ENCODE measurements at places on chromosomes 6 and 20.

DNA sequence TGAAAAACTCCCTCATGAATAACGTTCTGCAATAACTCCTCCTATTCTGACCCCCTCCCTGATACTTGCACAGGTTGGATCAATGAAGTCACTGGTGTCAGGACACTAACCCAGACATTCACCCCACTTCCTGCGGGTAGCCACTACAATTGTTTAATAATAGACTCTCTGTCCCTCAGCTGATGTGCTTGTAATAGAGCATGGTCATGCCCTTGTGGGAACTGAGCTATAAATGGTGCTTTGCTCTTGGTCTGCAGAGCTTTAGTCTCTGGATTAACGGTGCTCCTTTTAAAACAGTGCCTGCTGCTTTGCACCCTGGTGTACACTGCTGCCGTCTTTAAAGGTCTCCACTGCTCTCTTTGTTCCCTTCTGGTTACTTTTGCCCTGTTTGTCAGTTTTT lies 127.3 kb downstream of the BACH2 start:
- no peak for DNase-seq

GRCh38 chr20:25058847-25059810 lies 1.2 kb upstream of the ACSS1 start:
- peak; percentile 23 for DNase-seq

GRCh38 chr6:138245751-138246150 lies 27.5 kb upstream of the PBOV1 start:
- DNase-seq = no peak

- DNase-seq = no peak
These were observed 37.5 kb downstream of the ELMO2 start for GRCh38 chr20:46368902-46369268.

DNA sequence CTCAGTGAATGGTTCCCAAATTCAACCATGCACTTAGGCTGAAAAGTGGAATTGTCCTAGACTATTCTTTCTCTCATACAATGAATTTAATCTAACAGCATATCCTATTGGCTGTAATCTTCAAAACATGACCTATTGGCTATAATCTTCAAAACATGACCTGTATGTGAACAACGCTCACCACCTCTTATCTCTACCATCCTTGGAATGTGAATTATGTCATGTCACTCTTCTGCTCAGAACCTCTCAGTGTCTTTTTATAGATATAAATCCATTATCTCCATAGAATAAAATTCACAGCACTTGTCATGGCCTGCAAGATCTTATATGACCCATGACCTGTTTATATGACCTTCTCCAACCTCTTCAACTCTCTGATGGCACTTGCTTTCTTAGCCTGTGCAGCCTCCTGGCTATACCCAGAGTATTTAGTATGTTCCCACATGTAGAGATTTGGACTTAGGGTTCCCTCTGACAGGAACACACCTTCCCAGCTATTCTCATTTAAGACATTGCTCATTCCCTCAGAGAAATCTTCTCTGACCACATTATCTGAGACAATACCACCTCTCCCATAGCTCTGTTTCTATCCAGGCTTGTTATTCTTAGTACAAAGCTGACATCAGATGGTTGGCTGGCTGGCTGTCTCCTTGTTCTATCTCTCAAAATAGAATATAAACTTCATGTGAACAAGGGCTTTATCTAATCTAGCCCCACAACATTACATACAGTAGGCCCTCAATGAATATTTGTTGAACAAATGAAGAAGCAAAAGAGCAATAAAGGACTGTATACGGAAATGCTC lies 275.0 kb upstream of the PREP start:
- DNase-seq = no peak

DNA sequence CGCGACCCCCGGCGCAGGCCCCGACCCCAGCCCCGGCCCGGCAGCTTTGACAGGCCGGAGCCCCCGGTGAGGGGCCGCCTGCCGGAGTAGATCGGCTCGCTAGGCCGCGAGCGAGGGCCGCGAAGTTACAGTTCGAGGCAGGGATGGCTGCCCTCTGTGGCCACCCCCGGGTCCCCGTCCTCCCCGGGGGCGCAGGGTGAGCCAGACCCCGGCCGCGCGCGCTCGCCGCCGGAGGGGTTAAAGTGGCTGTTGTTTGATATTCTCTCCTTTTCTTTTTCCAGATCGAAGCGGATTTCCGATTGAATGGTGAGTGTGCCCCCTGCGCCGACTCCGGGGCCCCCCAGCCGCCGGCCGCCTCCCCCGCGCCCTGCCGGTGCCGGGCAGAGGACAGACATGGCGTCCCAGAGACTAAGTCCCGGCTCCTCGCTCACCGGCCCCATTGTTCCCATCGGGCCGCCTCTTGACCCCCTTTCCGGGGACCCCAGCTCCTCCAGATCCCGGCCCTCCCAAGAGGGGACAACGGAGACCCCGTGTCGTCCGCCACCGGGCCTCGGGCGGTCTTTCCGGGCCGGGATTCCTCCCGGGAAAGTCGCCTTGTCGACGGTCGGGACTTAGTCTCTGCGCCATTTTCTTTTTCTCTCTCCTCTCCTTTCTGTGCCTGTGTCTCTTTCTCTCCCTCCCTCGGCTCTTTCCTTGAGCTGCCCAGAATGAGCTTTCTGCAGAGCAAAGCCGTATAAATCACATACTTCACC lies 704 bp downstream of the TOP1 start:
- peak; percentile 39 for DNase-seq

DNA sequence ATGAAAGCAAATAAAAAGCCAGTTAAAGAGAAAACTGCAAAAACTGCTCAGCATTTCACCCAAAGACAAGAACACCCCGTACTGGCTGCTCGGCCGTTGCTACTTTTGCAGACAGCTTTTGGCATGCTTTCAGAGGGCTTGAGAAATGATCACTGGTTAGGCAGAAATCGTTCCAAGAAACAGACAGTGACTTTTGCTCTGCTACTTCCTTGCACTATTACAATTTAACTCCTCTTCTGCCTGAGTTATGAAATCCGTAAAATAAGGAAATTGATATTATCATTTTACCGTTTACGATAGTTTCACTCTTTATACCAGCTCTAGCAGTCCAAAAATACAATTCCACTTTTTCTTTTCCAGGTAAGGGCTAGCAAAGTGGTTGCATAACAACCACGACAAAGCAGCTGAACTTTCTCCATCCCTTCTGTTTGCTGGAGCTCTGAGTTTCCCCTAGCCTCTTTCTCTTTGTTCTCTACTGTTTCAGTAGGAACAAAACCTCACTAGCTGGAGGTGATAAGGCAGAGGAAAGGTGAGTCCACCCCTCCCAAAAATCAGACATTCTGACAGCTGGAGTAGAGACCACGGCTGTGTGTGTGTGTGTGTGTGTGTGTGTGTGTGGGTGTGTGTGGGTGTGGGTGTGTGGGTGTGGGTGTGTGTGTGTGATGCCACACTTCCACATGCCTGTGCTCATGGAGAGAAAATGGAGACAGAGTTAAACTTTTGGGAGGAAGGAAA lies 191.8 kb upstream of the RREB1 start:
- no peak for DNase-seq

- no peak for DNase-seq
These were observed 12.0 kb downstream of the XRN2 start for GRCh38 chr20:21315138-21315537.

GRCh38 chr6:7138046-7138531 lies 30.3 kb downstream of the RREB1 start:
- no peak for DNase-seq

DNA sequence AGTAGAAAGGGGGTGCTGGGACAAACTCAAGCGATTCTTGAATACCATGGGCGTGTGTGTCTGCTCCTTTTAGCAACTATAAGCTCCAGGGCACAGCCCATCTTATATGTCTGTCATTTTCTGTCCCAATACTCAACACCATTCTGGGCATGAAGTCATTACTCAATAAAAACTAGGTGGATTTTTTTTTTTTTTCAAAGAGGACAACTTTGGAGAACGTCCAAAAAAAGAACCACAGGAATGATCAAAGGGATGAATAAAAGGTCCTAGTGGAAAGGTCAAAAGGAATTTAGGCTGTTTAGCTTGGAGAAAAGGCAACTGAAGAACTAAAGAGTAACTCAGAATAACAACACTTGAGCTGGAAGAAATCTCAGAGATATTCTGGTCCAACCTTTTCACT lies 24.4 kb downstream of the UQCC1 start:
- DNase-seq = no peak

- no peak for DNase-seq
These were observed 90.0 kb upstream of the TNFAIP3 start for GRCh38 chr6:137776786-137777686.

GRCh38 chr20:61630391-61630650 lies 378.3 kb downstream of the CDH4 start:
- DNase-seq = no peak

DNA sequence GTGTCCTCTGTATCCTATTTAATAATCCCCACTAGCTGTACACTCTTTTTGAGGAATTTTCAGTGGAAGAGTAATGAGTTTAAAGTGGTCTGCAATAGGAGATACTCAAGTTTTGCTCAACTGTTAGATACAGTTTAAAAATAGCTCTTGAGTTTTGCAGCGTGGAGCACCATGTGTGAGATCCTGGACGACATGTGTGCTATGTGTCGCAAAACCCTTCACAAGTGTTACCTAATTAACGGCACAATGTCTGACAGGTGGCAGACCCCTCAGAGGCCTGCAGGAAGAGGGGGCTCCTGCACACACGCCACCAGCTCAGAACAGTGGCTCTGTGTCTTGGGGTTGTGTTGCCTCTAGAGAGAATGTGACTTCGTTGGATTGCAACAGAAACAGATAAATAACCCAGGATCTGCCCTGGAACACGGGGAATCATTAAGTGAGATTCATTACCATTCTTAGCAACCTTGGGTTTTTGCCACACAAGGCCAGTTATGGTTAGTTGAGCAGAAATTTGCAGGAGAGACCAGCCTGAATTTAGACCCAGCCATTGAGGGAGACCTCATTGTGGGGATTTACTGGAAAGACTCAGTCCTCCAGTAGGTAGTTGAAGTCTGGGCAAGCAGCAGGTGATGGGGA lies 73.8 kb downstream of the SASH1 start:
- DNase-seq = no peak

All from GM23338 (cell line).